ENCODE measurements at places on chromosomes 4 and X.

GRCh38 chrX:21708116-21708515 is 49.8 kb downstream of the SMPX start:
- DNase-seq = no peak

- no peak for DNase-seq
Measured at GRCh38 chr4:73675623-73676022, 55.4 kb upstream of the RASSF6 start.

DNA sequence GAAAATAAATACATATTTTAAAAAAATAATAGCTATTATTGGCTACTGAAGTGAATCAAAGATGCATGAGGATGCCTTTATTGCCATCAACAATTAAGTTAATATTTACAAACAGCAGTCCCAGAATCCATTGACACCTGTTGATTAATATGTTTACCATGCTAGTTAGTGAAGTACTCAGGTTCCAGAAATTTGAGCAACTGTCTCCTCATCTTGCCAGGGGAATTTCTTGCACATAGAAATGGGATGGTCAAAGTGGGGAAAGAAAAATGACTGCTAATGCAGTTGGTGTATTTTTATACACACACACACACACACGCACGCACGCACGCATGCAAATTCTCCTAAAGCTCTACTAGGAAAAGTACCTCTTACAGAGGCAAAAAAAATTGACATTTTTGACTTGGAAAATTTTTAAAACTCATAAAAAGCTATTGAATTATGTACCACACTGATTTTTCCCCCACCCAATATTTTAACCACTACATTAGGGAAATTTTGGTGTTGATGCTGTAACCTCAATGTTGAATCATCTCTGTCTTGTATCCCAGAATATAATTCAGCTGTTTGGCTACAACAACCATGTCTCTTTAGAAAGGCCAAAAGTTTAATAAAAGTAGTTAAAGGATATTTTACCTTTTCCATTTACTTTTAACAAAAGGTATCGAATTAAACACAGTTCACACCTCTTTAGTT is 105.3 kb upstream of the TMEM150C start:
- no peak for DNase-seq

DNA sequence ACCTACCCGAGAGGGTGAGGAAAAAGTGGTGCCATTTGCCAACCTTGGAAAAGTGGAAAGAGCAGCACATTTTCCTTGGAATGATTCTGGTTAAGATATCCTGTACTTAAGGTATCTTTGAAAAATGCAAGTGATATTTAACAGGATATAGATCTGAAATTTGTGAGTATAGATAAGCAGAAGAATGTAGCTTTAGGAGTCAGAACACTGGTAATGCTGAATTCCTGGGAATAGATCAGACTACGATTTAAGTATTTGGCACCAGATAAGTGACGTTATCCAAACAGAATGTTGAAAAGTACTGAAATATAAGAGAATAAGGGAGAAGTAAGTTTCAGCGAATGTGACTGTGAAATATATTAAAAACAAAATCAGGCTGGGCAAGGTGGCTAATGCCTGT is 210.1 kb downstream of the PCDH7 start:
- DNase-seq = no peak

DNA sequence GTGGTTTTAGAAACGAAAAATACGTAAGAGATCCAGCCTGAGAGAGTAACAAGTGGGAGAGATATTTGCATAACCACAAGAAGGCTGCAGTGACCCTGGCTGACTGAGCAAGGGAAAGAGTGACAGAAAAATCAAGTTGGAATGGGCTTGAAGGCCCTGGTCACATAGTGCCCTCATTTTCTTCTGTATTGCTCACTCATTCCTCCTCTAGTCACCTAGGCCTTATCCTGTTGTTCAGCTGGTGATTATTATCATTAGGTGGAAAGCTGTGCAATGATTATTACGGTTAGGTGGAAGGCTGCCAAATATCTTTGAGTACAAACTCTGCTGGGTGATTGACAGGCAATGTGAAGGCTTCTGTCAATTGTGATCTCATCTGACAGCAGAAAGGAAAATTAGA is 2384.1 kb downstream of the PCDH7 start:
- no peak for DNase-seq

DNA sequence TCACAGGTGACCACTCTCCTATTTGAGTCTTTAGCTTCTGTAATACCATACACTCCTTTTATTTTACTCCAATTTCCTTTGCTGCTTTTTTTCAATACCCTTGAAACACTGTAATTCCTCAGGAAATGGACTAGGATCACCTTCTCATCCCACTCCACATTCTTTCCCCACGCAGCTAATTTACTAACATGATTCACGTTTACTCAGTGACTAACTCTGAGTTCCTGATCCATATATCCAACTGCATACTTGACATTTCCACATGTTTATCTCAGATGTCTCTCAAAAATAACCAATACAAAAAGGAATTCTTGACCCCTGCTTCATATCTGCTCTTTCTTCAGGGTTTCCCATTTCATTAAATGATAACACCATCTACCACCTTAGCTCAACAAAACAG is 19.9 kb downstream of the RPS6KA6 start:
- no peak for DNase-seq

DNA sequence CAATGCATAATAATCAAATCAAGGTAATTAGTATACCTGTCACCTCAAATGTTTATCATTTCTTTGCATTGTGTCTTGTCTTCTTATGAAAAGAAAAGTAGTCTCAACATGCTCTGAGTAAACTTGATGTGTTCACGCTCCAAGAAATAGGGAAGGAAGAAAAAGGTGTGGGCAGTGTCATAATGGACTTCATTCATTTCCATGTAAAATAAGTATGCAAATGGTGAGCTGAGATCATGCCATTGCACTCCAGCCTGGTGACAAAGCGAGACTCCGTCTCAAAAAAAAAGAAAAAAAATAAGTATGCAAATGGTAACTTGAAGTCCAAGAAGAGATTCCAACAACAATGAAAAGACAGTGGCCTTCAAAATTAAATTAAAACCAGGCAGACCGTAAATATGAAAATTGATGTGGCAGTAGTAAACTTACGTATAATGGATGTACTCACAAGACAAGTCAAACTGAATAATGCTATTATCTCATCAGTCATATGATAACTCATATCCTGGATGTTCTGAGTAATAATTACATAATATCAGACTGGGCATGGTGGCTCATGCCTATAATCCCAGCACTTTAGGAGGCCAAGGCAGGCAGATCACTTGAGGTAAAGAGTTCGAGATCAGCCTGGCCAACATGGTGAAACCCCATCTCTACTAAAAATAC is 6.0 kb upstream of the CWH43 start:
- DNase-seq = no peak

DNA sequence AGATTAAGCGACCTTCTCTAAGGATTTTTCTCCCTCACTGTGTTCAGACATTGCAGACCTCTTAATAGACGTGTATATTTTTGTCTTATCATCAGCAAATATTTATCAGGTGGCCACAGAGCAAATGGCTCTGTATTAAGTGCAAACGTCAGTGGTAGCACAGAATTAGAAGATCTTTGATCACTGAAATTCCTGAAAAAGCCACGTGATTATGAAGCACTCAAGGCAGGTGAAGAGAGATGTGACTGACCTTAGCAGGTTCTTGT is 105.9 kb upstream of the TBC1D9 start:
- DNase-seq = no peak

- DNase-seq = no peak
Measured at GRCh38 chrX:13078739-13079444, 34.5 kb upstream of the FAM9C start.

DNA sequence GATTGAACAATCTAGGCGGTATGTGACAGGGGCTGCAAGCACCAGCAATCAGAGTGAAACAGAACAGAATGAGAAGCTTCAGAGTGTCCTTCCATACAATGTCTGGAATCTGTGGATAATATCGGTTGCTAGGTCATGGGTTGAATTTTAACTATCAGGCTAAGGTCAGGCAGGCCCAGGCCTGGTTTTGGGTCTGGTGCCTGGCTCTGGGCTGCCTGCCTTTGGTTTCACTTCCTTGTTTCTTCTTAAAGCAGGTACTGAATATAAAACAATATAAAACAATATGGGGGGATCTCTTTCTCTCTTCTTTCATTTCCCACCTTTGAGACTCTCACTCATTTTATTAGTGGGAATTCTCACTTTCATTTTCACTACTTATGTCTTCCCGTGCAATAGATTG is 962.0 kb downstream of the CCSER1 start:
- no peak for DNase-seq

DNA sequence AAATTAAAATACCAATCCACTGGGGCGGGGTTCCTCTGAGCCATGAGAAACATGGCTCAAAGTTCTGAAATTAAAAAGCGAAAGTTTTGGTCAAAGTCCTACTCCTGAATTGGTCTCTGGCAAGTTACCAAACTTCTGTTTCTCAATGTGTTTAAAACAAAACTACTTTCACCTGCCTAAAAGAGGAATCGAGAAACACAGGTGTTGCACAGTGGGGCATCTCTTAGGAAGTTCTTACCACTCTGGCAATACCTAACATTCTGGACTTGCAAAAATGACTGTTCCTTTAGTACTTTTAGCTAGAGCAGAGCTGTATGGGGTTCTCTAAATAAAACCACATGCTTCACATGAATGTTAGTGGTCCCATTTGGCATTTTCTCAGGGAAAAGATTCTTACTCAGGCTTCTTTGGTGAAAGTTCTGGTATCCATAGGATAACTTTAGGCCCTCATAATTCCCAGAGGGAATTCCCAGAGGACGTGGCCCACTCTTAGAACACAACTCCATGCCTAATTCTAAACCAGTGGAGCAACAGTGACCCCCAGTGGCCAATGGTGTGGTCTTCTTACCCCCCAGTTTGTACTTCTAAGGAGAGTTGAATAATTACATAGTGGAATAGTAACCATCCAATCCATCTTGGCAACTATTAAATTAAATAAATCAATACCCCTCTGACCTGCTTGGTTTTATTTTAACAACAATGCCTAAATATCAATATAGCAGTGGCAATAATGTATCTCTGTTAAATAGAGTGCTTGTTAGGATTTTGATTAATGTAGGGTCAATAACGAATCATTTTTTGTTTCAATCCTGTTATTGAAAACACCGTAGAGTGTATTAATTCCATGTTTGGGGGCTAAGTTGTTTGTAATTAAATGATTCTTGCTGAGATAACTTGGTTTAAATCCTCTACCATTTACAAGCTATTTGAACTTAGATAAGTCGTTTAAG is 21.9 kb downstream of the BMP3 start:
- DNase-seq = no peak

DNA sequence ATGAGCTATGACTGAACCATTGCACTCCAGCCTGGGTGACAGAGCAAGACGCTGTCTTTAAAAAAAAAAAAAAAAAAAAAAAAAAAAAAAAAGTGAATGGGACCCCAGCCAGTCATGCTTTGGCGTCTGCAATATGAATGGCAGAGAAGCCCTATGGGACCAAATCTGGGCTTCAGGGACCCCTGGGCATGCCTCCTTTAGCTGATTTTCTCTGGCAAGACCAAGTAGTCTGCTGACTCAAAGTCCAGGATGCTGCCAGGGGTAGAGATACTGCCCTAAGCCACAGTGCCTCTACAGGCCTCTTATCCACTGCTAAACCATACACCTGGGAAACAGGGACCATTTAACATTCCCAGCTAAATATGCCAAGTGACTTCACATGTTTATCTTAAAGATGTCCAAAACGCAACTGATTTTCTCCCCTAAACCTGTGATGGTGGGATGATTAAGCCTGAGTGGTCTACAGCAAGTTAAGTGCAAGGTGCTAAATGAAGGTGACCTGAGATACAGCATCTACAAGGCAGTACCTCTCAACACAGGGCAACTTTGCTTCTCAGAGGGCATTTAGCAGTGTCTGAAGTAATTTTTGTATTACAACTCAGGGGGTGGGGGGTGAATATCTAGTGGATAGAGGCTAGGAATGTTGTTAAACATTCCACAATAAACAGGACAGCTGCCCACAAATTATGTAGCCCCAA is 5.8 kb downstream of the RPS4X start:
- DNase-seq = no peak

DNA sequence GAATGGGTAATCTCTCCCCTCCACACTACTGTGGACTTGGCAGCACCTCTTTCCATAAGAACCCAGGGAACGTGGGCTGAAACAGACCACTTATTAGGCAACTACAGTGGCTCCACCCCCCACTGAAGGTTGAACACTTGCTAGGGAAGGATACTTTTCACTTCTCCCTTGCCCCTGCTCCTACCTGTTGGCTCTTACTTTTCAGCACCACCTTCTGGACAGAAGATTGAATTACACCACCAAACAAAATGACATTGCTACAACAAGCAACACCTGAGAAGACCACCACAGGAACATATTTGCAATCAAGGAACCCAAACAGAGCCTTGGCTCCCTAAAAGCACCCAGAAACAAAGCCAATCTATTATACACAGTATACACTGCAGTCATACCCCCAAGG is 132.1 kb upstream of the CXCL13 start:
- DNase-seq = no peak

DNA sequence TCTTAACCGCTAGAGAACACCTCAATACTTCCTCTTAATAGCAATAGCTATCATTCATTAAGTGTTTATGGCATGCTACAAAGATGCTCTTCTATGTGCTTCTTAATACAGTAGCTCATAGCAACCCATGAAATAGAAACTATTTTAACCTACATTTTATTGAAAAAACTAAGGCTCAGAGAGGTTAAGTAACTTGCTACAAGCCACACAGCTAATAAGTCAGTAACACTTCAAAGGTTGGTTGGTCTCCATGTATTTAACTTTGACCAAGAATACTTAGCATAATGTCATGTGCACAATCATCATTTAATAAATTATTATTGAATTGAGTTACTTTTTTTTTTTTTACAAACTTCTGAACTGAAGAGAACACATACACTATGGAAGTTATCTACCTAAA is 36.1 kb downstream of the IL13RA1 start:
- no peak for DNase-seq

- DNase-seq = peak; percentile 66
Measured at GRCh38 chrX:68686097-68686977, 38.9 kb downstream of the STARD8 start.

GRCh38 chr4:10731690-10732089 is 47.1 kb upstream of the CLNK start:
- DNase-seq = no peak
